ENCODE measurements at places on chromosomes 12 and 14.

GRCh38 chr14:72443991-72444441 is 449.9 kb downstream of the DPF3 start:
- DNase-seq: no peak

DNA sequence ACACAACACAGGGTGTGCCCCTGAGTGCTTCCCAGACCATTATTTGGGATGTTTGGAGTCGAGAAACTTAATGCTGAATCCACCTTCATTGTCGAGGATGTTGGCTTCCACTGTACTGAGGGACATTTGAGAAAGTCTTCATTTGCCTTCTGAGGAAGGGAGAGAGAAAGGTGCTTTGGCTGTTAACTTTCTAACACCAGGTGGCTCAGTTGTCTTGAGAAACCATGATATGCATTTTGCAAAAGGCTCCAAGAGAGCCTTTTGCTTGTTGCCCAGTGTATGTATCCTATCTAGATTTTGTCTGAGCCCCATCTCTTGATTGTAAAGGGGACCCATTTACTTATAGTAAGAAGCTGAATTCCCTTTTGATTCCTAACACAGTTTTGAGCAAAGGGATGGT is 28.6 kb upstream of the NRXN3 start:
- DNase-seq: no peak

GRCh38 chr12:80607361-80608135 is 99.9 kb upstream of the MYF6 start:
- no peak for DNase-seq

DNA sequence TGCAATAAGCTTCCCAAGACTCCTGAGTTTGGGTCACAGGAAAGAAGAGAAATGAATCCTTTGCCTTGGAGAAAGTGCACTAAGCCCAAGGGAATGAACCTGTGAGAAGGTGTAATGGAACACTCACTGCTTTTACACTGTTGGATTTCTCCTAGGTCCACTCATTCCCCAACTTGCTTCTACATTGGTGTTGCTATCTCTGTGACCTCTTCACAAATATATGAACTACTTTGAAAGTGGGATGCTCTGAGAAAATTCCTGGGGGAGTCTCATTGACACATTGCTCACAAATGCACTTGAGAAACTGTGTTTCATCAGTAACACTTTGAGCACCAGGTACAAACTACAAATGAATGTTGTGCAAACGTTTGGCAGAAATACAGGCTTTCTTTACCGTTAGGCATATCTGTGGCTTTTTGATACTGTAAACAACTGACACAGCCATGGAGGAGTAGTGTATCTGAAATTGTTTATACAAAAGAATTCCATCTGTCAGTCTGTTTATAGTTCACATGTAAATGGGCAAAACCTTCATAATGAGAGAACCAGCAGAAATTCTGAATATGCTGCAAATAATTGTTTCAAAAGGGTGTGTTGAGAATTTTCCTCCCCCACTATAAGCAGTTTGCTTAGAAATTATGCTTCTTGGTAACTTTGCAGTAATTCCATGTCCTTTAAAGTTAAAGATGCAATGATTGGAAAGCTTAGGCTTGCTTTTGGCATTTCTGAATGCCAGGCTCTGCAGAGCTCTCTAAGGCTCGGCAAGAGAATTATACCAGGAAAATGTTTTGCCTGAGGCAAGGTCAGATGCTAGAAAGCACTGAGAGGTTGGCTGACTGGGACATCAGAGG is 348.5 kb upstream of the DDHD1 start:
- no peak for DNase-seq

GRCh38 chr14:49970474-49971147 is 77.7 kb downstream of the ARF6 start:
- DNase-seq: no peak

DNA sequence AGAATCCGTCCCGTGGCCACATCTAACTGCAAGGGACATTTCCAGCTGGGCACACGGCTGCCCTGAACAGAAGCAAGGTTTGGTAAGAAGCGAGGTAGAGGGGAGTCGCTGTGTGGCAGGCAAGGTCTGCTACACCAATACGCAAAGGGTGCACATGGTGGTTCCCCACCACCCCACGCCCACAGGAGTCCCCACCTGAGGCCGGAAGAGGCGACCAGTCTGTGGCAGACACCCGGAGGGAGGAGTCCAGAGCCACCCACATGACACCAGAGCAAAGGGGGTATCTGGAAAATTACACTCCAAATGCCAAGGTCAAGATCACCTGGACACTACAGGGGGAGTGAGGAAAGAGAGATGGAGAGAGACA is 47.1 kb upstream of the GALNT9 start:
- DNase-seq: no peak

DNA sequence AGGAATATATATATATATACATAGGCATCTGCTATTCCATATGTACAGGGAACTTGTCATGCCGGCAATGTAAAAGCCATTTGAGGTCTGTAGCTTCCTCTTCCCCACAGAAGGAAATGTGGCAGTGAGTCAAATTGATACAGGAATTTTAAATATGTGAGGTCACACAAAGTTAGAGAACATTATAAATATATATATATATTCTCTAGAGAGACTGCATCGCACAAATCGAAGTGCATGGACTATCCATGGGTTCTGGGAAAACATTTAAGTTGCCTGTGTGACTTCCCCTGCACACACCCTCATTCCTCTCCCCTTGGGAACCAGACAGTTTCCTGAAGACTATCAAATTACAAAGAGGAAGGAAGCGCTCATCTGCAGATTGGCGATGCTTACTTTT is 100.9 kb upstream of the CCDC91 start:
- no peak for DNase-seq

Data from NCI-H446 treated with DMSO at 0.1 percent for 48 hours (cell line).